Neuronal stem cell (in vitro differentiated cells): ENCODE measurements at places on chromosomes 6 and 20.

DNA sequence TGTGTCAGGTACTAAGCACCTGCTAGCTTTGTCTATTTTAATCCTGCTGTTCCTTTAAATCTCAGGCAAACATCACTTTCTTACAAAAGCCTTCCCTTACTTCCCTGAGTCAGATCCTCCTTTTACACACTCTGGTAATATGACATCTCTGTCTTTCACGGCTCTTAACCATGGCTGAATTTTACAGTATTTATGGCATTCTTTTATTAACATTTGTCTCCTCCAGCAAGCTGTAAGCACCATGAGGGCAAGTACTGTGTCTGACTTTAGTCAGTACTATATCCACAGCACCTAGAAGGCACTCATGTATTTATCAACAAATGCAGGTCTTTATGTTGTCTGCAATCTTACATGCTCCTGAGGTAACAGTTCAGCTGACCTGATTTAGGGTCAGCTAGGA, 33.7 kb upstream of the HBS1L start:
- H3K4me1 ChIP-seq = peaks cover 2% of the 10 kb centered on the region
- no peak overlapping the region for H3K27ac ChIP-seq
- no peak for DNase-seq
- H3K27me3 ChIP-seq = no peaks in the 10 kb centered on the region

DNA sequence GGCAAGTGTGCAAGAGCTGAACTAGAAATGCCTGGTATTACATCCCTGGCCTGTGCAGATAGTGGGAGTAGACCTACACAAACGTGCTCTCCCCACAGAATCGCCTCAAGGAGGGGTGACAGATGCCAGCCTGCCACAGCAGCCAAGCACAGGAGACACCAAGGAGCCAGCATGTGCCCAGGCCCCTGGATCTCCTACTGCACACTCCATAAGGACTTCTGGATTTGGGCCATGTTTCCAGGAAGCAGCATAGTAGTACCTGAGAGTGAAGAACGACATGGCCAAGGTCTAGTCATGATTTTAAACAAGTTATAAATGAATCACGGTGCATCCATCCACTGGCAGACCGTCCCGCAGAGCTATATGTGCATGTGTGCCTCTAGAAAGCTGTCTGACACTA, 232.2 kb downstream of the SYNDIG1 start:
- no peaks in the 10 kb centered on the region for H3K27me3 ChIP-seq
- H3K4me1 ChIP-seq = no peaks in the 10 kb centered on the region
- no peak overlapping the region for H3K4me3 ChIP-seq
- H3K36me3 ChIP-seq = no peaks in the 10 kb centered on the region
- no peak overlapping the region for H3K27ac ChIP-seq

DNA sequence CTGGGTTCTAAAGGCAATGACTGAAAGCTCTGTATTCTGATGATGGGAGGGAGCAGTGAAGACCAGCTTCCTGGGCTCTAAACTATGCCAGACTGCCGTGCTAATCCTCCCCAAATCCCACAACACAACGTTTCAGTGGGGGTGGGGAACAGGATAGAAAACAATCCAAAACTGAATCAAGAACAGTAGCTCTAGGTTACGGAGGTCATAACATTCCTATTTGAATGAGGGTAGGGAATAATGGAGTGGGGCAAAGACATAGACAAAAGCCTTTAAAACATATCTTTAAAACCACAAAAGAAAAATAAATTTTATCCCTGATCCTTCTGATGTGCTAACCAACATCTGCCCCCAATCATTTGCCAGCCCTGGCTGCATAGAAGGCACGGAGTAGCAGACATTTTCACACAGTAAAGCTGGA, 7.8 kb downstream of the USP49 start:
- no peaks in the 10 kb centered on the region for H3K27me3 ChIP-seq
- peak overlapping the region; percentile 44 for H3K27ac ChIP-seq
- H3K36me3 ChIP-seq = peaks cover 37% of the 10 kb centered on the region
- H3K4me1 ChIP-seq = peaks cover 4% of the 10 kb centered on the region

DNA sequence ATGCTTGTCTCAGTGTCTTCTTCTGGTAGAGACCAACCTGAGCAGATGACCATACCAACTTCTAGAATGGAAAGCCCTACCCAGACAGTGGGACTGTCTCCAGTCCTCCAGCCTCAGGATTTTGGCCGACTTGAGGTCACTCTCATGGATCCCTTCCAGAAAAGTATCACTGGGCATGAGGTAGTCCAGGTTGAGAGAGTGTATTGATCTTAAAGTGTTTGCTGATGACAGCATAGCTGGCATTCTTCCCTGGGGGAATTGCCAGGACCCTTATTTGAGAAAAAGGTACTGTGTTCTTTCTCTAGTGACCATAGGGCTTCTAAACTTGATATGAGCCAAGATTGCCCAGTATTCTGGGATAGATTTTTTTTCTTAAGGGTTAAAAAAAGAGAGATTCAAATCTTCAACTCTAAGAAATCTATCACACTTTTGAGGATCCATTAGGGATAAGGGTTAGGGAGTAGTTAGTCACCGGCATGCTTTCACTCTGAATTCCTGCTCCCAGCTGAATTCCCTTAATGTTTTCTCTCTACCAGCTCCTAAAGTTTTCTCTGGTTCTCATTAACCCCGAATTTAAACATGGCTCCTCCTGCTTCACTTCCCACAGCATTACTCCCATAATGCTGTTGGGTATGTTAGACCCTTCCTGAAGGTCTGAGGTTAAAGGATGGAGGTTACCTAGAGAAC, 73.6 kb upstream of the FLRT3 start:
- no peak overlapping the region for H3K4me3 ChIP-seq
- no peaks in the 10 kb centered on the region for H3K4me1 ChIP-seq
- no peaks in the 10 kb centered on the region for H3K27me3 ChIP-seq
- no peak overlapping the region for H3K27ac ChIP-seq

GRCh38 chr6:29566856-29567255, 7.3 kb upstream of the UBD start:
- H3K27ac ChIP-seq = no peak overlapping the region
- H3K36me3 ChIP-seq = no peaks in the 10 kb centered on the region
- DNase-seq = no peak
- H3K27me3 ChIP-seq = no peaks in the 10 kb centered on the region
- no peaks in the 10 kb centered on the region for H3K4me1 ChIP-seq
- H3K4me3 ChIP-seq = no peak overlapping the region

GRCh38 chr6:130116273-130116672, 97.9 kb downstream of the L3MBTL3 start:
- H3K27me3 ChIP-seq = no peaks in the 10 kb centered on the region
- H3K4me1 ChIP-seq = peaks cover 8% of the 10 kb centered on the region
- no peak overlapping the region for H3K4me3 ChIP-seq

- peak overlapping the region; percentile 60 for H3K4me3 ChIP-seq
- H3K4me1 ChIP-seq = peaks cover 6% of the 10 kb centered on the region
- peak overlapping the region; percentile 93 for H3K27ac ChIP-seq
- peak; percentile 11 for DNase-seq
- no peaks in the 10 kb centered on the region for H3K27me3 ChIP-seq
Observed at GRCh38 chr6:27891320-27891875, 20.8 kb downstream of the OR2B2 start.

- H3K27me3 ChIP-seq = no peaks in the 10 kb centered on the region
- H3K36me3 ChIP-seq = no peaks in the 10 kb centered on the region
- no peak overlapping the region for H3K27ac ChIP-seq
- H3K4me3 ChIP-seq = no peak overlapping the region
Observed at GRCh38 chr6:148503703-148504102, 161.1 kb downstream of the SASH1 start.

DNA sequence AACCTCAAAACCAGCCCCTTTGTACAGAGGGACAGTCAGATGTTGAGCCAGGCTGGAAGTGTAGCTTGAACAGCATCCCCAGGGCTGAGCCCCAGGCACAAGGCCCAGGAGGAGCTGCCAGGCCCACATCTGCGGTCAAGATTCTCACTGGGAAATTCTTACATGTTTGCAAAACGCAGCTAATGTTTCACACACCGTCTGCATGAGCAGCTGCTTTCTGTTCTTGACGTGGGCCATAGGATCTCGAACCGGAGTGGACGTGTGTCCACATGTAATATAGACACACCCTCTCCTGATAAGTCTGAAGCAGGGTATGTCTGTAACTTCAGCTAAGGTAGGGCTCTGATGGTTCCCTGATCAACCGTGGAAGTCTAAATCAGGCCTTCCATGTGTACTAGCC, 41.3 kb upstream of the TRAF3IP2 start:
- H3K27me3 ChIP-seq = no peaks in the 10 kb centered on the region
- H3K27ac ChIP-seq = no peak overlapping the region
- H3K36me3 ChIP-seq = peaks cover 5% of the 10 kb centered on the region
- H3K4me3 ChIP-seq = no peak overlapping the region
